Activated naive CD4-positive, alpha-beta T cell (primary cell): ENCODE measurements at places on chromosomes 2 and 18.

DNA sequence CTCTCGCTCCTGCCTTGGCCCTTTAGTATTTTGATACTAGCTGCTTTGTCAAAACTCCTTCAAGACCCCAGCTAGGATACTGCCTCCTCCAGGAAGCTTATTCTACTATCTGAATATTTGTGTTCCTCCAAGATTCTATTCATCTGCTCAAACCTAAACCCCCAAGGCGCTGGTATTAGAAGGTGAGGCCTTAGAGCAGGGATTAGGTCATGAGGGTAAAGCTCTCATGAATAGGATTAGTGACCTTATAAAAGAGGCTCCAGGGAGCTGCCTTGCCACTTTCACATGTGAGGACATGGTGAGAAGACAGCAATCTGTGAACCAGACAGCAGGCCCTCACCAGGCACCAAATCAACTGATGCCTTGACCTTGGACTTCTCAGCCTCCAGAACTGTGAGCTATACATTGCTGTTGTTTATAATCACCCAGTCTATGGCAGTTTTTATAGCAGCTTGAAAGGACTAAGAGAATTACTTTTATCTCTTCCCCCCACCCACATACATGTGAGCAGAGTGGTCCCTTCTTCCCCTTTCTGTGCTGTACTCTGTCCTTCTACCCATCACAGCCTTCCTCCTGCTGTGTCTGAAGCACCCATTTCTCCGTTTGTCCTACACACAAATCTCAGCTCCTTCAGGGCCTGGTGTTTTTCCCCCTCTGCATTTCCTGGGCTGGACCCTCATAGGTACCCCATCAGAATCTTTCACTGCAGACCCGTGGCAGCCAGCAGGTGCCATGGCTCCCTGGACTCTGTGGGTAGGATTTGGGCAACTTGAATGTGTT, 54.5 kb downstream of the HS1BP3 start:
- DNase-seq, result no peak

DNA sequence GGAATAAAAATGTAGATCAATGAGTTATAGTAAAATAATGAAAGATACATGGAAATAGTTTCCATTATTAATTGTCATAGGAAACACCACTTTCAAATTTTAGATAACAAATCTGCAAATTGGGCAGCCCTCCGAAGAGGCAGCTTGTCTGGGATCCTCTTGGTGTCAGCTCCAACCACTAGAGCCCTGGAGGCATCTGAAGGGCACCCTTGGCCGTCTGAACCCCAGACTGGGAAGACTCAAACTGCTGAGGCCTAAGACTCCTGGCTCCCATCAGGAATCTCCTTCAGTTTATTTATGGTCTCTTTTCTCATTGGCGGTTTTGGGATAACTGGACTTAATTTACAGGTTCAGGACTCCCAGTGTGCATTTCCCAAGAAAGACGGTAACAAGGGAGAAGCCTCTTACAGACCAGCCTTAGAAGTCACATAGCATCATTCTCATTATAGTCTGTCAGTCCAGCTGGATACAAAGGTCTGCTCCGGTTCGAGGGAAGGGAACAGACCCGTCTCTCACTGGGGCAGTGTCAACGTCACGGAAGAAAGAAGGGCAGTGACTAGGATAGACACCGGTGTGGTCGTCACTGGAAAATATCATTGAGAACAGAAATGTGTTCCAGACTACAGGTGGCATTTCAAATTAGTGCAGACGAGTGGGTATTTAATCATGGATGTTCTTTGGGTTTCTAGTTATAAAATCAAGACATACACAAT, 390.7 kb upstream of the NETO1 start:
- DNase-seq, result no peak

- no peak for DNase-seq
Observed at GRCh38 chr2:239003624-239004273, 155.9 kb downstream of the TWIST2 start.

DNA sequence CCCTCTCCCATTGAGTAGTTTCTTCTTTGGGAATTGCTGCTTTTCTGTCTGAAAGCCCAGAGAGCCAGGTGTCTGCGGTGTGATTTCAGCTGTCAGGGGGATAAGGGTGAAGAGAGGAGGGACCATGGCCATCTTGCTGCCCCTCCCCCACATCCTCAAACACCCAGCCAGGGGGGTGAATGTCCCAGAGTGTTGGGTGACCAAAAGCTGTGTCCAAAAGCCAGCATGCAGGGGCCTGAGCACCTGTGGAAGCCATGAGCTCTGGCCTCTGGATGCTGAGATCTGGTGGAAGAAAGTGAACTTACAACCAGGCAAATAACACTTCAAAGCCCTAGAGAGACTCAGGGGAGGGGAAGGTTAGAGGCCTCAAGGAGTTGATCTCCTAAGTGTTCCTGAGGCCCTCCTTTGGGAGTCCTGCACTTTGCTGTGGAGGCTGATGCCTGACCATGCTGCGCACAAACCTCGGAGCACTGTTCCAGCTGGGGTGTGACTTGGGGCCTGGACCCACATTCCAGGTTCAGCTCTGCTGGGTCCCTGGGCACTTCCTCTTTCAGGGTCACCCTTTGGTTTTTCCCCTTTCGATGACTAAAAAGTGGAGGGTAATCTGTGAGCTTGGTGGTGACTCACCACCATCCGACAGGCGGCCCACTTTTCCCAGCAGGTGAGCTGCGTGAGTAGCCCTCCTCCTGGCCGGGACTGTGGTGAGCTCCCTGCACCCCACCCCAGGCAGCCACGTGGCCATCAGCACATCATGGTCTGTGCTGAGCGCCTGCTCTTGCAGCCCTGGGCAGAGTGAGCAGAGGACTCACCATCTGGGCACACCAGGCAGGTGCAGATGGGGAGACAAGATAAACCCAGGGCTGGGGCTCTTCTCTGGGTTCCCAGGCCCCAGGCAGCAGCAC, 66.8 kb upstream of the FOSL2 start:
- no peak for DNase-seq

DNA sequence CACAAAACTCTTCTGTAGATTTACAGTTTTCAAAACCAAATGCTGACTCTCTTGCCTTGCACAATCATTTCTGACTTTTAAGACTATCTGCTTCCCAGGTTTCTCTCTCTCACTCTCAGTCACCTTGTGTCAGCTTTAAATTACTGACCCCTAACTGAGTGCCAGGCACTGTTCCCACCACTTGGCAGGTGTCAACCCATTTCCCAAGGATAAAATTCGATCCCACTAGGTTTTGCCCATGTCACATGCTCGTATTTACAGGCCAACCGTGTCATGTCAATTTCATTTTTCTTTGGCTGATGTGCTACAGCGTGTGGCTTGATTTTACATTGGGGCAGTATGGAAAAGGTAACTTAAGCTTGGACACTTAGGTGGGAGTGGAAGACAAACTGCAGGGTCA, 26.1 kb upstream of the LMAN1 start:
- DNase-seq, result no peak

GRCh38 chr18:58299936-58300335, 255.9 kb downstream of the NEDD4L start:
- DNase-seq, result no peak

DNA sequence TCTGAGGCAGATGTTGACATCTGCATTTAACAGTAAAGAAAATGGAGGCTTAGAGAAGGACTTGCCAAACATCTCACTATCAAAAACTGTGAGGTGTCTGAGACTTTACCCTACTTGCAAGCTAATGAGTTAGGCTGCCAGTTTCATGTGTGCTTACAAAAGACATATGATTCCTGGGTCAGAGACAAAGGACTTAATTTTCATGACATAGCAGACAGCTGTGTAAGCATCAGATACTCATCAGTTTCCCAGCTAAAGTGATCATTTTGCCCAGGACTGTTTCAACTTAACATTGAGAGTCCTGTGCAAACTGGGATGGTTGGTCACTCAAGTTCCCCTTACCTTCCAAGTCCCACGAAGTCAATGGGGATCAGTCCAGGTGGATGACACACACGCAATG, 18.9 kb upstream of the DAPL1 start:
- DNase-seq, result no peak

GRCh38 chr2:131016826-131017741, 76.2 kb downstream of the FAM168B start:
- DNase-seq, result no peak
